ENCODE measurements at places on chromosomes 1 and 21.

GRCh38 chr1:111517469-111518225 is 14.2 kb upstream of the ADORA3 start:
- DNase-seq, result no peak

DNA sequence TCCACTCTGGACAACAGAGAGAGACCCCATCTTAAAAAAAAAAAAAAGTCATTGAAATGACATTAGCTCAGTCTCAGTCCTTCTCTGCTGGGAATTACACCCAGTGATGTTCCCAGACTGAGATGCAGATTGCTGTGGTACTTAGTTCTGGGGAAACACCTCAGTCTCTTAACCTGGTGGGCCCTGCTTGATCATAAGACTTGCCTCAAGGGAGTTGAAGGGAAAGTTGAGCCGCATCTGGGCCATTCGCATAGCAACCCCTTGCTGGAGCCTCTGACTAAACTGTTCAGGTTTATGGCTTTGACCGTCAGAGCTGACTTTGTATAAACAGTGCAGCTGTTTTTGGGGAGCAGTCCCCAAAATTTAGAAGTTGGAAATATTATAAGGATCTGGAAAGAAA is 13.4 kb downstream of the FCRL4 start:
- DNase-seq, result no peak

- DNase-seq, result no peak
Measured at GRCh38 chr1:154614901-154615300, 6.9 kb upstream of the ADAR start.

DNA sequence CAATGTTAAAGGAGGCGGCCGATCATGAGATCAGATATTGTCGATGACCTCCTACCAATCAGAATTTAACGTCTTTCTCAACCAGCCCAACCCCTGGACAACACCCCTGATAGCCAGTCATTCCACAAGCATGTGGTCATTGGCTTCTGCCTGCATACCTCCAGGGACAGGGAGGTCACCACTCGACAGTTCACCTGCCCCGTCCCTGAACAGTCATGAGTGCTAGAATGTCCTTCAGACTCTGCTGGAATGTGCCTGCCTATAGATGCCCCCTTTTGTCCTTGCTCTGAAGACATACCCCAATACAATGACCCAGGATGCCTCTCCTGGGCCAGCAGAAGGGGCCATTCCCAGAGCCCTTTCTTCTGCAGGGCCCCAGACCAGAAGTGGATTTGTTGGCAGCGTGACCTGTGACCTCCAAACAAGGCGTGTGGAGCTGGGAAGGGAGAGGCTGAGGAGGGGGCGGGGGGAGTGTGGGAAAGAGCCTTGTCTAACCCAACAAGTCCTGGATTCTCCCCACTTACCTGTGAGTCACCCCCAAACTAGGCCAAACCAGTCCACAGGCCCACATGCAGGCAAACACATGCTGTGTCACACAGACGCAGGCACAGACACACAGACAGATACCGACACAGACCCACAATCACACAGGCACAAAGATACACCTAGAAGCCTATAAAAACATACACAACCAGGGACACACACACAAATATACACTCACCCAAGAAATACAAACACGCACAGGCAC is 2.2 kb downstream of the CRYBG2 start:
- DNase-seq, result peak; percentile 96

- no peak for DNase-seq
Measured at GRCh38 chr1:171803045-171803444, 21.6 kb downstream of the METTL13 start.

DNA sequence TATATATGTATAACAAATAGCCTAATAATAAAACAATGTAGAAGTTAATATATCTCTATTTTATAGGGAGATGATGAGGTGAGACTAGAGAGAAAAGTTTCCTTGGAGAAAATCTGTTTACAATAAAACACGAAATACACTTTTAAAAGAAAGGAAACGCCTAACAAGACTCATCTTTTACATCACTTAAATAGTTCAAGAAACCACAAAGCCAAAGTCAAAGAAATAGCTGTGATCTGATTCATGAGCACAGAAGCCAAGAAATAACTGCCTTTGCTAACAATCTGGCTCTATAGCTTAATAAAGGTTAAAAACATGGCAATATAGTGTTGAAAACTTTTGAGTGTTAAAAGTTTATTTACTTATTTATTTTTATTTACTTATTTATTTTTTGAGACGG is 61.5 kb downstream of the TOR3A start:
- peak; percentile 80 for DNase-seq

- no peak for DNase-seq
Measured at GRCh38 chr1:47557066-47557465, 119.2 kb downstream of the FOXD2 start.

DNA sequence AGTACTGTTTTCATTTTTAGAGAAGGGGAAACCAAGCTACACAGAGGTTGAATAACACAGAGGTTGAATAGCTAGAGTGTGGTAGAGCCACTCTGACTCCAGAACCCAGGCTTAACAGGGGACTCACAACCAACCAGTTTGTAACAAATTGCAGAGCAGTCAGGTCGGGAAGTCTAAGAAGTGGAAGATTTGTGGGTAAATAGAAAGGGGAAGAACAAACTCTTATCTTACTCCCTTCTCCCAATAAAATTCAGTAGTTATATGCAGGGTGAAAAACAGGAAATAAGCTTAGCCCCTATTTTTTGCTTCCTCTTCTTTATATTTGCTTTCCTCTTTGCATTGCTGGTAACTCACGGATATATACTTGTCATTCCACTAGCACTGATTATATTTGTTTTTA is 23.2 kb downstream of the CDC42 start:
- DNase-seq, result no peak

DNA sequence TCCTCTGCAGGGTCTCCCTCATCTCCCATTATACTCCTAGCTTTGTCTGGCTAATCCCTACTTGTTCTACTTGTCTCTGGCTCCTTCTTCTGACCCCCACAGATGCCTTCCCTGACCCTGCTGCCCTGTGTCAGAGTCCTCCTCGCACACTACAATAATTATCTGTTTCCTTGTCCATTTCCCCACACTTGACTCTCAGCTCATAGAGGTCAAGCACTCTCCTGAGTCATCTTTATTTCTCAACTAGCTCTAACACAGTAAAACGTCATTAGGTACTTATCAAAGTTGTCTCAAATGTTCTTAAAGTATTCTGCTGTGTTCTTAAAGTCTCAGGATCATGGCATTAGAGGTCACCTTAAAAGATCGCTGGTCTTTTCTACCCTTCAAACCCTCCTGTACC is 47.1 kb downstream of the C8A start:
- no peak for DNase-seq

GRCh38 chr1:200811704-200812103 is 61.1 kb upstream of the GPR25 start:
- no peak for DNase-seq

GRCh38 chr1:220572416-220572815 is 44.5 kb downstream of the MARK1 start:
- DNase-seq, result no peak

DNA sequence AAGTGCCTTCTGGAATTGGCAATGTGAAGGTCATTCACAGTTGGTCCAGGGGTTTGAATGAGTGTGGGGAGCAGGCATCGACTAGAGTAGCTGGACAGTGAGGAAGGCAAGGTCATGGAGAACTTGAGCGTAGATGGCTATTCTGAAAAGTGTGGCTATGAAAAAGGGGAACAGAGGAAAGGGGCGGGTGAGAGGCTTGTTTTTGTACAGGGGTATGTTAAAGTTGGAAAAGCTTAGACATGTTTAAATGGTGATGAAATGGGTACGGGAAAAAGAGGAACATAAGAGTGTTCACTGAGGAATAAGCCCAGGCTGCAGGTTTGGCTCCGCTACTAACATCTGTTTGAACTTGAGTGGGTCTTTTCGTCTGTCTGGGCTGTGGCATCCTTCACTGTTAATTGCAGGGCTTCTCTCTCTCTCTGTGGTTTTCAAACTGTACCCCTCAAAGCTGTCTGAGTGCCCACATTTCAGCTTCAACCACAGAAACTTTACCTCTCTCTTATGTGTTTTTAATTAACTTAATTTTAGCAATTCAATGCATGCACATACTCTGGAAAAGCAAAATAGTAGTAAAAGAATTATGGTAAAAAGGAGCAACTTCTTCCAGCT is 70.8 kb upstream of the COA6 start:
- no peak for DNase-seq

GRCh38 chr1:205168291-205168690 is 43.2 kb downstream of the DSTYK start:
- DNase-seq, result no peak

DNA sequence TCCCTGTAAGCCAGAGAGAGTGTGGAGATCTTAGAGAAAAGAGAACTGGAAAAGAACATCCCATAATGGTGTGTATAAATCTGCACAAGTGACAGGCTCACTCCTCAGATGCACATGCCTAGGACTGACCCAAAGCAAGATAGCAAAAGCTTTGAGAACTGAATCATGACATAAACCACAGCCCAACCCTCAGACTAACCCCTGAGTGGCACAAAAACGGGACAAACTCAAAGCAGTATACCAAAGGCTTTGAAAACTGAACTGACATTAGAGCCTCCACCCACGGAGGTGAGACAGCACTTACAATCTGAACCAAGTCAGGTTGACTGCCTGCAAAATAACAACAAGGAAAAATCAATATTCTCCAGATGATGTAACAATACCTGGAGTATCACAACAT is 70.8 kb downstream of the TIAM1 start:
- no peak for DNase-seq

DNA sequence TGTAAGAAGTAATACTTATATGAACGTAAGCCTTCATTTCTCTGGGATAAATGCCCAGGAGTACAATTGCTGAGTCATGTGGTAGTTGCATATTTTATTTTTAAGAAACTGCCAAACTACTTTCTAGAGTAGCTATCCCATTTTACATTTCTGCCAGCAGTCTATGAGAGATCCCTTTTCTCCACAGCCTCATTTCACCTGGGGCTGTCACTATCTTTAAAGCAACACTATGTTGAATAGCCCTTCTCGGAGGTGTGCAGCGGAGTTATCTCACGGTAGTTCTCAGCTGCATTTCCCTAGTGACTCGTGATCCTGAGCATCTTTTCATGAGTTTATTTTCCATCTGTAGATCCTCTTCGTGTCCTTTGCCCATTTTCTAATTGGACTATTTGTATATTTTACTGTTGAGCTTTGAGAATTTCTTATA is 93.4 kb downstream of the ADARB1 start:
- no peak for DNase-seq

GRCh38 chr21:45822429-45823099 is 159.0 kb upstream of the COL6A1 start:
- no peak for DNase-seq

DNA sequence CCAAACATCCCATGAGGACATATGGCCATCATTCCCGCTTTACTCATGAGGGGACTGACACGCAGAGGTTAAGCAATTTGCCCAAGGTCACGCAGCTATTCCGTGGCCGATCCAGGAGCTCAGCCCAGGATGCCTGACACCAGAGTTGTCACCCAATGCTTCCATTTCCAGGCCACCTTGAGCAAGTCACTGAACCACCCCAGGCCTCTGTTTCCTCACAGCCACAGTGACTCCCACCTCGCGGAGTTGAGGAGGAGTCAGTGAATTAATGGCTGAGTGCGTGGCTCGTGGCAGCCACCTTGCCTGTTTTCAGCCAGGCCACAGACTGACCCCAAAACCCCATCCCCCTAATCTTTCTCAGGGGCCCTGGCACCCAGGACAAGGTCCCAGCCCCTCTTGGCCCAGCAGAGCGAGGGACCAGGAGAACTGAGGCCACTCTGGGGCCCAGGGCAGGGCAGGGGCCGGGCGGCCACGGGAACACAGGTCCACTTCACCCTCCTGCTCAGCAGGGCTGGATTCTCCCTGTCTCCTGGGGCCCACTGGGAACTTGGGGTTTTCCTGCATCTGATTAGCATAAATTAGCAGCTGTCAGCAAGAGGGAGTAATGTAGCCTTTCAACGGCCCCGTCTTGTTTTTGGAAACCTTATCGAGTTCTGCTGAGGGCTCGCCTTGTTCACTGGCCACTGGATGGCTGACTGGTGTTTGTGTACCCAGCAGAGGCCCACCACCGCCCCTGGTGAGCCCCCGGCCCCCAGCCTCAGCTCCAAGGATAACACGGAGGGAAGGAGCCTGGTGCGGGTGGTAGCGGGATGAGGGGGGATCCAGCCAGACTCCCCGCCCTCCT is 19.7 kb upstream of the LAPTM5 start:
- DNase-seq, result no peak

- DNase-seq, result no peak
Measured at GRCh38 chr1:36458910-36459309, 5.3 kb downstream of the MRPS15 start.

DNA sequence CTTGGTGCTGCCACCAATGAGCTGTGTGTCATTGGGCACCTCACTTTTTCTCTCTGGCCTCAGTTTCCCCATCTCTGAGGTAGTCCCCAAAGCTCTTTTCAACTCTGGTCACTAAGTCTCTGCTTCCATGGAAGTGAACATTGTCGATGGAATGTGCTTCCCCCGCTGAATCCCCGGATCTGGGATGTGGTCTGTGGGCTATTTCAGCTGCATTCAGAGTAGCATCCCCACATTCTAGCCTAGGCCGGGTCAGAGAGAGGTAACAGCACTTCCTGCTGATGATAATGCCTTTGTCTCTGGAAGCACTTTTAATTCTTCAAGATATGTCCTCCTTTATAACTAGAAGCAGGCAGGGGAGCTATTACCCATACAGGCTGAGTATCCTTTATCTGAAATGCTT is 29.8 kb downstream of the RASSF5 start:
- no peak for DNase-seq

DNA sequence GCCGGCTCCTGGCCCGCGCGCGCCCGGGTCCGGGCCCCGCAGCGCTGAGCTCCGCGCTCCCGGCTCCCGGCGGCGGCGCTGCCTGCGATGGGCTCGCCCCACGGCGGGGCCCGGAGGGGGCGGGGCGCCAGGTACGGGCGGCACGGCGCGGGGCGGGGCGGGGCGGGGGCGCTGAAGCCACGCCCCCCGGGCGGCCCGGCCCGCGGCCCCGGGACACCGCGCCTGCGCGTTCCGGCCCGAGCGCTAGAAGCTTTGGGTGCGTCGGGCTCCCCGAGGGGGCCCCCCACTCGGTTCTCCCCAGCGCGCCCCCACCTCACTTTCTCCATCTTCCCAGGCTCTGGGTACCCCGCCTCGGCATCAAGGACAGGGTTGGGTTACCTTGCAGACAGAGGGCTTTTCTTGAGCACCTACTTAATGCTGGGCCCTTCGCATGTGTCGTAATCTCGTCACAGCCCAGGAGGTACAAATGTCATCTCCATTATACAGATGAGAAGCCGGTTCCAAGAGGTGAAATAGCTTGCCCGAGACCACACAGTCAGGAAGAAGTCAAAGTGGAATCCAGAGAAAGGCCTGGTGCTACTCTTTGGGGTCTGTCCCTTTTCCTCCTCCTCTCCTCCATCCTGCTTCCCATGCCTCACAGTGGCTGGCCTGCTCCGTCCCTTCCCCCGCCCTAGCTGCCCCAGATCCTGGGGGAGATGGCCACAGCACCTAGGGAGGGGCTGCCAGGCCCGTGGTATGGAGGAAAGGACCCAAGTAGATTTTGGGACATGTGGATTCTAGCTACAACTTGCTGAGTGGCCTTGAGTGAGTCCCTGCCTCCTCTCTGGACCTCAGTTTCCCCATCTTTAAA is 46.5 kb downstream of the RAP1GAP start:
- DNase-seq, result no peak

DNA sequence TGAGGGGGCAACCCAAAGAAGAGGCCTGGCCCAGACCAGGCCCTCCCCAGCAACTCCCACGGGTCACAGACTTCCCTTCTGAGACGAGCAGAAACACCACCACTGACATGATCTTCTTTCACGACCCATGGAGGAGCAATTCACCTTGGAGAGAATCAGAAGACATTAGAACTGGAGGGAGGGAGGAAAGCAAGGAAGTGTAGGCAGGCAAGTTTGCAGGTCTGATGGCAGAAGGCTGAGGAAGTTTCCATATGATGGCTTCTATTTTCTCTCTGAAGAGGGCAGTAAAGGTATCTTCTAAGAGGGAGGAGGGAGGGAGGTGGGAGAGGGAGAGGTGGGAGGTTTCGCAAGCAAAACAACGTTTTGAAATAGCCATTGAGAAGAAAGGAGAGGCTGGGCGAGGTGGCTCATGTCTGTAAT is 1.4 kb upstream of the UBXN10 start:
- DNase-seq, result no peak

Measured in epithelial cell of prostate (primary cell).